Endothelial cell of umbilical vein (primary cell): ENCODE measurements at places on chromosomes 12 and 14. TPM values are rescaled to one million over a fixed set of nuclear protein-coding genes. Genes with fewer than 3 reads are reported as not detected.

- H3K4me1 ChIP-seq: no peaks in the 10 kb centered on the region
- no peak overlapping the region for H3K27ac ChIP-seq
- no peak for DNase-seq
- H3K4me3 ChIP-seq: no peak overlapping the region
These were observed 190.6 kb downstream of the VRK1 start for GRCh38 chr14:96987771-96988170.

Gene KRT73
- not detected in 2 replicates for total RNA-seq

Gene SLC22A17
- 1.8 and 4.6 TPM in 2 replicates for total RNA-seq

Gene SYNE2
- 42.7 and 53.7 TPM in 2 replicates for total RNA-seq

DNA sequence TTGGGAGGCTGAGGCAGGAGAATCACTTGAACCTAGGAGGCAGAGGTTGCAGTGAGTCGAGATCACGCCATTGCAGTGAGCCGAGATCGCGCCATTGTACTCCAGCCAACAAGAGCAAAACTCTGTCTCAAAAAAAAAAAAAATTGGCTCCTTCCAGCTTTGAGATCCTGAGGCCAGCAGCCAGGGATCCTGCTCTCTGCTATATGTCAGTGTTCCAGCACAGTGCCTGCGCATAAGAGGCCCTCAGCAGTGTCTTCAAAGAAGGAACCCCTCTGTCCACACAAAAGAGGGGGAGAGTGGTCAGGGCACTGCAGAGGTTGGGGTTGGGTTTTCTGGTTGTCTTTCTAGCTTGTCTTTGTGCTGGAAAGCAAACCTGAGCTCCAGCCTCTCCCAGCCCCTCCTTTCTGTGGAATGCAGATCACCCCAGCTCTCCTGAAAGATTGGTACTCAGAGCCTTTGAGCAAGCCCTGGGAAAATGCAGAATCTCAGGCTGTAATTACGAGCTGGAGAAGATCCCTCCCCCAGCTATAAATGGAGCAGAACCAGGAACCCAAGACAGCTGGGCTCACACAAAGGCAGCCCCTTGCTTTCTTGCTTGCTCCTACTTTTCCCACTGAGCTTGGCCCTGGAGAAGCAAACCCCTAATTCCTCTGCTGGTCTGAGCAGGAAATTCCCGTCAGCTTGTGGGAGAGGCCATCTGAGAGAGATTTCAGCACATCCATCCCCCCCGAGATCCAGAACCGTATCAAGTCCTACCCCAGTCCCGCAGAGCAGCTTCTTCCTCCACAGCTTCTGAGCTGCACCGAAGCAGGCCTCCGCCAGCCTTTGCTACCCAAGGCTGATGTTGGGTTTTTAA is 205.7 kb downstream of the ZFP36L1 start:
- H3K27ac ChIP-seq: no peak overlapping the region
- H3K36me3 ChIP-seq: no peaks in the 10 kb centered on the region
- no peak for DNase-seq

DNA sequence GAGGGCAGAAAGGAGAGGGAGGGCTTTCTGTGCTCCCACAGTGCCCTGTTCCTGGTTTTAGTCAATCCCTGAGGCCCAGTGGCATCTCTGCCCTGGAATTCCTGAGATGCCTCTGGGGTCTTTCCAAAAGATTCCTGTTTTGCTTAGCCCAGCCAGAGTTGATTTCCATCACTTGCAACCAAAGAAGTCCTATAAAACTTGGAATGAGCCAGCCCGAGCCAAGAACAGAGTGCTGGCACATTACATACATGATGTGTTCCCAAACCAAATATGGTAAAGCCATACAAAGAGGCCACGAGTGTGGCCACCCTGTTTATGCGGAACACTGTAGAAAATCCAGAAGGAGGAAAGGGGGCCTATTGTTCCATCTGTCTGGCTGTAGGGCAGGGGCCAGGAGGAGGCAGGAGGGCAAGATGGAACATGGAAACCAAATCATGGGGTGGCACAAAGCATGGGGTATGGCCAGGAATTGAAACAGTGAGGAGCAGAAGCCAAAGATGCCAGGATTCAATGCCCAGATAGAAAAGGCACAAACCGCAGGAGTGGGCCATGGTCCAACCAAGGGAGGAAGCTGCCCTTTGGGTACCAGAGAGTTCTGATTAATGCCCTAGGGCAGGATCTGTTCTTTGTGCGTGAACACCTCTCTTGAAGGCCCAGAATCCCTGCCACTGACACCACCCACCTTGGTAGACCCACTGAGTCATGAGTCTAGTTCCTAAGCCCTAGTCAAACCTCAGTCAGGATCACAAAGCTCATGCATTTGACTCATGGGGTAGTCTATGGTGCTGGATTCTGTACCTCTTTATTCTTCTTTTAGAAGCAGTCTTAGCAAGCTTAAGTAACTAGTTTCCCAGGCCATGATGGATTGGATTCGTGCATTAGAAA is 75.2 kb downstream of the LRRC74A start:
- no peak overlapping the region for H3K4me3 ChIP-seq
- H3K36me3 ChIP-seq: no peaks in the 10 kb centered on the region
- no peak overlapping the region for H3K27ac ChIP-seq
- H3K27me3 ChIP-seq: peaks cover 7% of the 10 kb centered on the region

Gene ZNF268
- 17.3 and 18.2 TPM in 2 replicates for total RNA-seq

Gene SFSWAP
- total RNA-seq: 53.1 and 53.3 TPM in 2 replicates

GRCh38 chr14:22870811-22871223 is 723 bp upstream of the LRP10 start:
- no peak for DNase-seq
- H3K4me1 ChIP-seq: peaks cover 18% of the 10 kb centered on the region
- peaks cover 11% of the 10 kb centered on the region for H3K36me3 ChIP-seq
- H3K27ac ChIP-seq: peak overlapping the region; percentile 89

GRCh38 chr12:21559855-21560569 is 33.9 kb downstream of the SPX start:
- no peak overlapping the region for H3K27ac ChIP-seq
- no peaks in the 10 kb centered on the region for H3K27me3 ChIP-seq
- peak; percentile 62 for DNase-seq
- no peaks in the 10 kb centered on the region for H3K36me3 ChIP-seq
- H3K4me3 ChIP-seq: no peak overlapping the region

Gene TEP1
- 40.3 and 44.6 TPM in 2 replicates for total RNA-seq

Gene TSHR
- total RNA-seq: not detected in 2 replicates

Gene CLEC1B
- not detected in 2 replicates for total RNA-seq

- DNase-seq: peak; percentile 72
- H3K4me3 ChIP-seq: no peak overlapping the region
- H3K36me3 ChIP-seq: peaks cover 6% of the 10 kb centered on the region
- peak overlapping the region; percentile 88 for H3K27ac ChIP-seq
These were observed 41.4 kb downstream of the ACTN1 start for GRCh38 chr14:68937471-68938270.

DNA sequence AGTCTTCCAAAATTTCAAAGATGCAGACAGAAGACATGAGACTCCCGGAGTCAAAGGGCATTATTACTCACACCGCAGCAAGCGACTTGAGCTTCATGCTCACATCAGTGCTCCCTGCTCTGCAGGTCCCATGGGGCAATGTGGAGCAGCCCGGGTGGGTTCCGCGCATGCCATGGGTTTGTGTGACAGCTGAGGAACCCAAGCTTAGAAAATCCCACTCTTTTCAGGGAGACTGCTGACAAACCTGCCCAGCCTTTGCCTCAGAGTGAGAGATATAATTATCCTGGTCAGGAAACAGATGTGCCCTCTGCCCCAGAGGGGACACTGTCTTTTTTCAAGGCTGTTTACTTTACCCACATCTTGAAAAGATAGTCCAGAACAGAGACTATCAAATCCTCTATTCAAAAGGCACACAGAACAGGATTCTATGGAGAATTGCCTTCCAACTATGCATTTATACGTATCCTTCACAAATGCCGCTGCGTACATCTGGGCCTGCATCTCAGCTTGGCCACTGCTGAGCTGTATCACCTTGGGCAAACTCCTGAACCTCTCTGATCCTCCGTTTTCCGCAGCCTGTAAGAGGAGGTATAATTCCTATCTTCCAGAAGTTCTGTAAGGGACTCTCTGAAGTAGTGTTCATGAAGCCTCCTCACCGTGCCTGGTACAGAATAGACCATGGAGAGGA is 16.0 kb downstream of the C14orf132 start:
- H3K4me3 ChIP-seq: no peak overlapping the region
- H3K27ac ChIP-seq: no peak overlapping the region
- H3K27me3 ChIP-seq: no peaks in the 10 kb centered on the region
- H3K4me1 ChIP-seq: no peaks in the 10 kb centered on the region

DNA sequence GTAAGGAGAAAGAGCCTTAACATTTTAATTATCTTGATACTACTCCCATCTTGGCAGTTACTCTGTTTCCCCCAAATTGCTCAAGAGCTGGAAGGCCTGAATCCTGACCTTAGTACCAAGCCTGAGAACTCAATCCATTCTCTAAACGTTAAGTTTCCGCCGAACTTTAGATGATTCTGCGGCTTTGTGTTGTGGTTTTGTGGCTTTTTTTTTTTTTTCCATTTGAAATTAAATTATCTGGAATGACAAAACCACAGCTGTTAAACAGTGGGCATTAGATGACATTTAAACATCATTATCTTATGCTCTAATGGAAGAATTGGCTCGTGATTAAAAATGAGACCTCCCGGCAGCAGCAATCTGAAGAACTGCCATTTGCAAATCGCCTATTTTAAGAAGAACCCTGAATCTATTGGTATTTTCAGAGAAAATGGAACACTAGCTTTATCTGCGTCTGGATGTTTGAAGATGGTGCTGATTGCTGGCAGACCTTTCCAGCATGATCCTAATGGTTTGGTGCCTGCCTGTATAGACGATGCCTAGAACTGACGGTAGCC is 38.4 kb downstream of the TMEM132C start:
- H3K4me1 ChIP-seq: no peaks in the 10 kb centered on the region
- no peak for DNase-seq
- no peak overlapping the region for H3K4me3 ChIP-seq

GRCh38 chr12:53298164-53298563 is 1.3 kb upstream of the MYG1 start:
- H3K36me3 ChIP-seq: peaks cover 9% of the 10 kb centered on the region
- no peak overlapping the region for H3K27ac ChIP-seq
- no peaks in the 10 kb centered on the region for H3K27me3 ChIP-seq
- H3K4me1 ChIP-seq: peaks cover 35% of the 10 kb centered on the region
- H3K4me3 ChIP-seq: no peak overlapping the region

- H3K27ac ChIP-seq: no peak overlapping the region
- no peak overlapping the region for H3K4me3 ChIP-seq
- H3K4me1 ChIP-seq: no peaks in the 10 kb centered on the region
These were observed 18.9 kb upstream of the SMUG1 start for GRCh38 chr12:54207539-54208294.

DNA sequence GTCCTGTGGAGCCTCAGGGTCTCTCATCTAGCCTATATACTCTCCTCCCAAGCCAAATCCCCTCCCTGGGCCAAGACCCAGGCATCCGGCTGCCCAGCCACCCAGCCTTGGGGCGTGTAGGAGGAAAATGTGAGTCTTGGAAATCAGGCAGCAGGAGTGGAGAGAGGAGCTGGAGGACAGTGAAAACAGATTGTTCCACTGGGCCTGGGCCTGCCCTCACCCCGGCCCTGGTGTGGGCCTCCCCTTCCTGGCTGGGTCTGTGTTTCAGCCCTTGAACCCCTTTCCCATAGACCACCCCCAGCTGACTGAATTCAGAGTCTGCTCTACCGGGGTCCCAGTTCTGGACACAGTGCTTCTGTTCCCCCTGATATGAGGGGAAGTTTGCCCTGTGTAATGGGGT is 6.7 kb downstream of the ITGA5 start:
- peak overlapping the region; percentile 6 for H3K4me3 ChIP-seq
- peaks cover 45% of the 10 kb centered on the region for H3K36me3 ChIP-seq
- no peaks in the 10 kb centered on the region for H3K27me3 ChIP-seq

Gene PLD4
- total RNA-seq: 0.05 and 0.11 TPM in 2 replicates

DNA sequence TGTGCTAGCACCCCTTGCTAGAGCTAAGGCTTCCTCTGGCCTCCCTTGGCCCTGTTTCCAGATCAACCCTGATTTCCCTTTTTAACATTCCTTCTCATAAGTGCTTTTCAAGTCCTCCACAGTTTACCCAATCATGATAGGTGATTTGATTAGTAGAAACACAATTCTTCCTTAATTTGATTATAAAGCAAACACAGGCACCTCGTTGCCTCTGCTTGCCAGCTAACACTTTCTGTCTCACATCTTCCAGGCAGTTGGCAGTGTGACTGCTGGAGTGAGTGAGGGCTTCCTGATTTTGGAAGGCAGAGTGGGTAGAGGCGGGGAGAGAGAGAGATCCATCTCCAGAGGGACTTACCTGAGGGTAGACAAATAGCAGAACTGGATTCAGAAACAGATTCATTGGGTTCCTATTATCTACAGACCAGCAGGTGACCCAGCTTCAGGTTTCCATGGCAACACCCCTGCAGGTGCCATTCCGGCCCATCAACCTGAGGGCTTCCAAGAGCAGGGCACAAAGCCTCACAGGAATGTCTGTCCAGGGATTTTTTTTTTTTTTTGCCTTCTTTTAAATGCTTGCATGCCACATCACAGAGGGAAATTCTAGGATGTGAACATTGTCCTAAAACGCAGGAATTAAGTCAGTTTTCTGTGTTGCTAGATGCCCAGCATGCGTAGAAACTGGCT is 77.7 kb downstream of the PLXNC1 start:
- no peak overlapping the region for H3K4me3 ChIP-seq
- no peak overlapping the region for H3K27ac ChIP-seq
- no peaks in the 10 kb centered on the region for H3K4me1 ChIP-seq
- no peaks in the 10 kb centered on the region for H3K36me3 ChIP-seq

Gene DIO2
- total RNA-seq: 0.75 TPM in 1 of 2 replicates, not detected in the other

Gene CLEC9A
- total RNA-seq: not detected in 2 replicates

DNA sequence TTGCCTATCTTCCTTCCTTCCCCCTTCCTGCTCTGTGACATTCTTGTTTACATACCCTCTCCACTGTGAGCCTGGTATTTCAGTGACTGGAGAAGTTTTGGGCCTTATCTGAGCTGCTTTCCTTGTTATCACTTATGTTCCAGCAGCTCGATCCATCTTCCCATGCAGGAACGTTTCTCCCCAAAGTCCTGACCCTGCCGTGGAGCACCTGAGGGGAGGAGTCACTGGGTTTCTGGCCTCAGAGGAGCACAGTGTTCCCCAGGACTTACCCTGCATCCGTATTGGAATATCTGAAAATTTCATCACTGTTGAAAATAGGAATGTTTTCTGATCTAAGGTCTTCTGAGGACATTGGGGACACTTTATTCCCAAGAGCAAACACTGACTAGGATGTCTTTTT is 141.8 kb downstream of the CACNA1C start:
- no peaks in the 10 kb centered on the region for H3K4me1 ChIP-seq
- H3K36me3 ChIP-seq: no peaks in the 10 kb centered on the region
- H3K4me3 ChIP-seq: no peak overlapping the region

Gene TESPA1
- not detected in 2 replicates for total RNA-seq

Gene LRIG3
- 42.9 and 55.5 TPM in 2 replicates for total RNA-seq

- H3K36me3 ChIP-seq: no peaks in the 10 kb centered on the region
- no peak for DNase-seq
- no peaks in the 10 kb centered on the region for H3K27me3 ChIP-seq
- no peak overlapping the region for H3K27ac ChIP-seq
- no peak overlapping the region for H3K4me3 ChIP-seq
- no peaks in the 10 kb centered on the region for H3K4me1 ChIP-seq
These were observed 25.6 kb downstream of the FRMD6 start for GRCh38 chr14:51677266-51677665.

Gene VASH1
- 168 and 246 TPM in 2 replicates for total RNA-seq

DNA sequence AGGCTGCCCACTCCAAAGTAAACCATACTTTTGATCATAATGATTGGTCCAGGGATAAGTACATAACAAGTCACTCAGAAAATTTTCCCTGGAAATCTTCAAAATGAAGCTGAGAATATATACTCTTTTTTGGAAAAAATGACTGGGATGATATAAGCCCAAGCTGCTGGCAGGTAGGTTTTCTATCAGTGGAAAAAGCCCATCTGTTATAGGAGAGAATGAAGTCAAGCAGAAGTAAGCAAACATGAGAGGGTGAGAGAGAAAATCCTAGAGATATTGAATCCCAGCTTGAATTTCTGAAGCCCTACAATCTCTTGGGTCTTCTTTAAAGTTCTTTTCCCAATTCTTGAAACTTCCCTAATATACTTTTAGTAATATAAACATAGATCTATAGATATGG is 37.3 kb upstream of the ZDHHC17 start:
- no peaks in the 10 kb centered on the region for H3K36me3 ChIP-seq
- DNase-seq: no peak
- no peak overlapping the region for H3K4me3 ChIP-seq
- H3K27me3 ChIP-seq: no peaks in the 10 kb centered on the region
- no peak overlapping the region for H3K27ac ChIP-seq
